ENCODE measurements at places on chromosomes 11 and 22. TPM values are rescaled to one million over a fixed set of nuclear protein-coding genes. Genes with fewer than 3 reads are reported as not detected.

Gene TBRG1
- total RNA-seq: 89.1 TPM

Gene GDPD4
- not detected for total RNA-seq

Gene PAMR1
- total RNA-seq: 22.2 TPM

Gene NPAS4
- 1.1 TPM for total RNA-seq

Gene OR8D4
- not detected for total RNA-seq
